ENCODE measurements at places on chromosomes 12 and 14. TPM values are rescaled to one million over a fixed set of nuclear protein-coding genes. Genes with fewer than 3 reads are reported as not detected.

DNA sequence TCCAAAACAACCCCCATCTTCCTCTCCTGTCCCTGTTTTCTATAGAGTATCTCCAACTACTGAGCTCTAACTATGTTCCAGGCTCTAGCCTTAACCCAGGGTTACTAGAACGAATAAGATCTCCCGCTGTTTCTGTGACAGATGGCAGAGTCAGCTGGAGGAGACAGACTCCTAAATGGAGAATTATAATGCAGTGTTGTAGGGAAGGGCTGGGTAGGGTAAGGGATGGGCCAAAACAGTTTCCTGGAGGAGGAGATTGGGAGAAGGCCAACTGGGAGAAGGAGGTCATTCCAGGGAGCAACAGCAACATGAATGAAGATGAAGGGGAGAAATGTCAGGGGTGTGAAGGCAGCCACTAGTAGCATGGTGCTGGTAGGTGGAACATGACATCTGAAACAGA is 73.4 kb upstream of the ANO4 start:
- H3K27ac ChIP-seq = no peak overlapping the region
- DNase-seq = no peak
- H3K27me3 ChIP-seq = peaks cover 49% of the 10 kb centered on the region
- H3K36me3 ChIP-seq = no peaks in the 10 kb centered on the region

DNA sequence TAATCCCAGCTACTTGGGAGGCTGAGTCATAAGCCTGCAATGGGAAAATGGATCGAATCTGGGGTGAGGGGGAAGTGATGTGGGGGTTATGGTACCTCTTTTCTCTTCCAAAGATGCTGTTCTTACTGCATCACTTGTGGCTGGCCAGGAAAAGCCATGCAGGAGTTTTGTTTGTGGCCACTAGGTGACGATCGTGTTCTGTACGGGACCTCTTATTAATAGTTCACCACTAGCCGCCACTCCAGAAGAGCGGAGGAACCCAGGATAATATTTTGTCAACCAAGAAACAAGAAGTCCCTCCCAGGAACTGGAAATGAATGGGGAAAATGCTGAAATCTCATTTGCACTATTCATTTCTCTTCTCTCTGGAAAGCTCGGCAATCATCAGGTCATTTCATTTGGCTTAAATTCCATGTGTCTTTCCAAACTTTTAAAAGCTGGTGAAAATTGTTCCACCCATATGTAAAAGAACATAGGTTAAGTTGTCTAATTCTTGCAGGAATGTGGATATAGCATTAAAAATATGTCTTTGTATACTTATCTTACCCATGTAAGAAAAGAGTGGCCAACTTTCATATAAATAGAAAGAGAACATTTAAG is 8.9 kb downstream of the GPR65 start:
- no peak for DNase-seq
- peaks cover 3% of the 10 kb centered on the region for H3K4me1 ChIP-seq
- no peak overlapping the region for H3K4me3 ChIP-seq
- H3K27me3 ChIP-seq = peaks cover 6% of the 10 kb centered on the region
- no peak overlapping the region for H3K27ac ChIP-seq
- H3K36me3 ChIP-seq = no peaks in the 10 kb centered on the region

Gene KRT80
- 3.0 TPM for total RNA-seq

GRCh38 chr14:57089901-57090300 is 178.8 kb downstream of the EXOC5 start:
- H3K4me1 ChIP-seq = peaks cover 6% of the 10 kb centered on the region
- H3K27ac ChIP-seq = no peak overlapping the region
- no peak for DNase-seq
- H3K27me3 ChIP-seq = no peaks in the 10 kb centered on the region
- peaks cover 1% of the 10 kb centered on the region for H3K36me3 ChIP-seq
- H3K4me3 ChIP-seq = no peak overlapping the region
